Breast epithelium (tissue), 4 donors: ENCODE measurements at places on chromosomes 13 and 19.
A peak's percentile ranks its signal among the peaks of the same experiment; 100 is the strongest.

GRCh38 chr13:65909501-65909900, 1320.6 kb downstream of the PCDH9 start:
- DNase-seq = no peak

GRCh38 chr13:21901336-21901735, 230.5 kb downstream of the FGF9 start:
- no peak for DNase-seq

DNA sequence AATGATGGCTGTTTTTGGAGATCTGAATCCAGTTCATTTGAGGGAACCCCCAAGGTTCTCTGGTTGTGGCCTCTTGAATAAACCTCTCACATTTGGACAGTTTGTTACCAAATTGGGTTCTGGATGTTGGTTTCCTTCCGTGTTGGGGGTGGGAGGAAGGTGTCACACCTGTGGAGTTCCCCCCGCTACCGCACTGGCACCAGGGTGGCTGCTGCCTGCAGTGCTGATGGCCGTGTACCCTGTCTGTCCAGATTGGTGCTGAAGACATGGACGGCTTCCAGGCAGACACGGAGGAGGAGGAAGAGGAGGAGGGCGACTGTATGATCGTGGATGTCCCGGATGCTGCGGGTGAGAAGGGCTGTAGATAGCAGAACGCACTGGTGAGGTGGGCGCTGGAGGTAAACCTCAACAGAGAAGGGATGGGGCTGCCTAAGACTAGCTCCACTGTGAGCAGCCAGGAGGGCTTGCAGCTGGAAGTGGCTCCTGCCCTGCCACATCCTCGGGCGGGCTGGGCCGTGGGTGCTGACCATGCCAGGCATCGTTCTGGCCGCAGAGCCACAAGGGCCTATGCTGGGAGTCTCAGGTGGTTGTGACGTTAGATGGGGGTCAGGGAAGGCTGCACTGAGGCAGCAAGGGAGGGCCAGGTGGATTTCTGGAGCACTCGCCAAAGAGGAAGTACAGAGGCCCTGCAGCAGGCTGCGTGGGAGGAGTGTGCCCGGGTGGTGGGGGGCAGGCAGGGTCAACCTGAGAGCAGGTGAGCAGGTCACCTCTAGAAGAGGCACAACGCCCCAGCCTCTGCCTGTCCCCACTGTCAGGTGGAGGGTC, 15.4 kb downstream of the UBXN6 start:
- DNase-seq = no peak

GRCh38 chr19:7549429-7550148, 14.1 kb downstream of the PNPLA6 start:
- no peak for DNase-seq

DNA sequence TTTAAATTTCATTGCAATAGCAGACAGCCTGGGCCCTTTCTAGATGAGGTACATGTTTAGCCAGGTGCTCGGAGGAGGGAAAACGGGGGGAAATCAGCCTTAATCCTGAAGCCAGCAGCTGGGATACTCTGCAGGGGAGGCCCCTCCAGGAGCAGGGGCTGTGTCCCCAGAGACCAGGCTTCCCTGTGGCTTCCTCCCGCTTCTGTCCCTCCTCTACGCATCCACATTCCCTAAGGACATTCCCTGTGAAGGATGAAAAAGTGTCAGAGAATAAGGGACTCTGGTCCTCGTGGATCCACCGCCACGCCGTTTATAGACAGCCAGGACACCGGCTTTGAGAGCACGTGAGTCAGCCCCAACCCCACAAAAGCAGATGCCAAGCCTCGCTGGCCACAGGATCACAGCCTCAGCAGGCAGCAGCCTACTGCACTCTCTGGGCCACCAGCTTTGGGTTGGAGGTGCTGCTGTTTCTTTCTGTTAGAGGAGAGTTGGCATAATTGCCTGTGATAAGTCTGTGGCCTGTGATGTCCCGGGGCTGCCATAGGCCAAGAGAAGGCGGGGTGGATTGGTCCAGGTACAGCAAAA, 36.7 kb upstream of the RANBP3 start:
- DNase-seq = no peak

DNA sequence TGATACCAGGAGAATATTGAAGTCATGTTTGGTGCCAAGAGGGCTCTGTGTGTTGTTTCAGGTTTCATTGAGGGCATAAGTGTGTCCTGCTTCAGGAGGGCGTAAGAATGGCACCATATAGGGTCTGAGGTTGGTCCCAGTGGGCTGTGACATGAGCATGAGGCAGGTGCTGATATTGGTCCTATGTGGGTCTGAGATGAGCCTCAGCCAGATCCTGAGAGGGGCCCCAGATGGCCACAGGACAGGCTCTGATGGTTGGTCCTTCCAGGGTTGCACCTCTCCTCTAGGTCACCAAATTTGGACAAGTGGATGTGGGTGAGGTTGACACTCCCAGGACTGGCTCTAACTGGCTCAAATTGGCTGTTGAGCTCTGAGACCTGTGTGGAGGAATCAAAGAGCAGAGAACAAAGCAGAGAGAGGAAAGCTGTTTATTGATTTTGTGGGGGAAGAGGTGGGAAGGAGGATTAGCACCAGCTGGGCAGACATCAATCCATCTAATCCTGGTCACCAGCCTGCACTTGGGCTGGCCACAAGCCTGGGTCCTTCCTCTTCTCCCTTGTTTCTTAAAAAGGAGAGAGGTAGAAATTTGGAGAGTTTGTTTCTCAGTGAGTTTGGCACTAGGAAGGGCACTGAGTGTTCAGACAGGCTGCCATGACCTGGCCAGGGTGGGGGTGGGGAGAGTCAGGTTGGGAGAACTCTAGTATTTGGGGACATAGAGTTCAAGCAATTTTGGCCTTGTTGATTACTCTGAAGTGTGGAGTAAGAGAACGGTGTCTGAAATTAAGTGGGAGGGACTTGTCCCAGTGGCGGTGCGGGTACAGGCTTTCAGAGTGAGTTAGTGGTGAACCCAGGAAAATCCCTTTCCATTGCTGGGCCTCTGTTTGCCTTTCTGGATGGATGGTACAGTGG, 38.7 kb downstream of the CYP2B6 start:
- DNase-seq = no peak

DNA sequence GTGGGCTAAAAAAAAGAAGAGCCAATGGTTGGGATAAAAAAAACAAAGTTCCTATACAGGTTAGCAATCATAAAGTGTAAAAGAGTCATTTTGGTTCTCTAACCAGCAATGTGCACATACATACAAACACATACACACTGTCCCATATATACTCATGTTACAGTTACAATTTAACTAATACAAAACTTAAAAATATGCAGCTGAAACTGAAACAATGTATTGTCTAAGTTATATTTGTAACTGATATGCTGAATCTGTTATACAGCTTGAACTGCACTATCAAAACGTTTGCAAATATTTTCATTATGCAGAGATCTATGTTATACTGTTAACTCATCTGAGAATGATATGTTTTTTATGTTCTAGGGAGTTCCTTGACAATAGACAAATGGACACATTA, 173.7 kb downstream of the KLF12 start:
- no peak for DNase-seq

DNA sequence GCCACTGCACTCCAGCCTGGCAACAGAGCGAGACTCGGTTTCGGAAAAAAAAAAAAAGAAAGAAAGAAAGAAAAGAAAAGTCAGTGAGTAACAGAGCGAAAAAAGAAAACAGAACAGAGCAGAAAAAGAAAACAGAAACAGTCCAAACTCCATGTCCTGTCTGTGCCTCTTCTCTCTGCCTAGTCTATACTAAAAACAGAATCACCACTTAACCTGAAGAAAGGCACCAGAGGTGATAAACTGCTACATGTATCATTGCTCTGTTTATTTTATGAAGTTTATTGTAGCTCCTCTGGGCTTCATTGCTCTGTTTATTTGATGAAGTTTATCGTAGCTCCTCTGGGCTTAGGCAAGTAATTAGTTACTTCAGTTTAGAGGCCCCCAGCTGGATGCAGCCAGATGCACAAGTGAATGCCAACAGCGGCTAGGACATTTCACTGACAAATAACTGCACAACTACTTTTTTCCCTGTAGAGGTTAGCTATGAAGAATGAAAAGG, 39.2 kb downstream of the TBC1D4 start:
- no peak for DNase-seq

DNA sequence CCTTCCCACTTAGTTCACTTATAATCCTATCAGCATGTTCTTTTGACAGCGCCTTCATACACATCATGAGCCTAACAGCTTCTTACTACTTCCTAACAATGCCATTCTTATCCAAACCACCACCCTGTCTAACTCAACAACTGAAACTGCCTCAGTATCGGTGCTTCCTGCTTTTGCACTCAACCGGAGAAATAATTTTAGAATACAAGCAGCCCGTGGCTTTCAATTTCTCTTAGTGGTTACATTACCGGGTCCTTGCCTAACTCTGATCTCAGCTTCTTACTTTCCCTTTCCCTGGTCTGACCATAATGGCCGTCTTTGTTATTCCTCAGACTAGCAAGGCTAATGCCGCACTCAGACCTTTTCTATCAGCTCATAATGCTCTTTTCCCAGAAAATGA, 17.0 kb downstream of the ZFP82 start:
- no peak for DNase-seq

DNA sequence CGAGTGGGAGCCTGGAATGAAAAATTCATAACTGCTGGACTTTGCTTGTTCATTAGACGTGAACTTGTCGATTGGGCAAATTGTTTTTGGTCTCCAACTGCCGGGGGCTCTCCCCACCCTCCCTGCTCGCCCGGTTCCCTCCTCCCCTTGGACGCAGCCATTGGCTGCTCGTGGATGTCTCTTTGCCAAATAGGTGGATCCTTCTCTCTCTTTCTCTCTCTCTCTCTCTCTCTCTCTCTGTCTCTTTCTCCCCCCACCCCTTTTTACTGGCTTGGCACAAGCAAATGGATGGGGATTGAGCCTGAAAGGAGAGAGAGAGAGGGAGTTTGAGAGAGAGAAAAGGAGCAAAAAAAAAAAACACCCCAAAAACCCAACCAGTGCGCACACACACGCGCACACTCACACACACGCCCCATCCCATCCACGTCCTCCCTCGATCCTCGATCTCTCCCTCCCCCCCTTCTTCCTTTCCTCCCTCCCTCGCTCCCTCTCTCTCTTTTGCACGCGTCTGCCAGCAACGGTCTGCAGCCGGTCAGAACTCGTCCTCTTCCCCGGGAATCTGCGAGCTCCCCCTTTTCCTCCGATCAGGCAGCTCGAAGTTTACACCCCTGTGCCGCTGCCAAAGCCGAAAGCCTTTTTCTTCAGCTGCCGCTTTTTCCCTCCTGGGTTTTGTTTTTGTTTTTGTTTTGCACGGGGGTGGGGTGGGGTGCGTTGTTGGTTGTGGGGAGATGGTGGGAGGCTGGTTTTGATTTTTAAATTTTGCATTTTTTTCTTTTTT, 27.8 kb downstream of the NFIX start:
- peak; percentile 93 for DNase-seq

DNA sequence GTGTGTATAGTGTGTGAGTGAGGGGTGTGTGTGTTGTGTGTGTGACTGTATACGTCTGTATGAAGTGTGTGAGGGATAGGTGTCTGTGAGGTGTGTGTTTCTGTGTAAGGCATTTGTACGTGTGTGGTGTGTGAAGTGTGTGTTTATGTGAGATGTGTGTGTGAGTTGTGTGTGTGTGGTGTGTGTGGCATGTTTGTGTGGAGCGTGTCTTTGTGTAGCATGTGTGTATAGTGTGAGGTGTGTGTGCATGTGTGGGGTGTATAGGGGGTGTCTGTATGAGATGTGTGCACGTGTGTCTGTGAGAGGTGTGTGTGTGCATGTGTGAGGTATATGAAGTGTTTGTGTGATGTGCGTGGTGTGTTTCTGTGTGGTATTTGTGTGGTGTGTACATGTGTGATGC, 13.2 kb upstream of the TNFRSF19 start:
- no peak for DNase-seq

DNA sequence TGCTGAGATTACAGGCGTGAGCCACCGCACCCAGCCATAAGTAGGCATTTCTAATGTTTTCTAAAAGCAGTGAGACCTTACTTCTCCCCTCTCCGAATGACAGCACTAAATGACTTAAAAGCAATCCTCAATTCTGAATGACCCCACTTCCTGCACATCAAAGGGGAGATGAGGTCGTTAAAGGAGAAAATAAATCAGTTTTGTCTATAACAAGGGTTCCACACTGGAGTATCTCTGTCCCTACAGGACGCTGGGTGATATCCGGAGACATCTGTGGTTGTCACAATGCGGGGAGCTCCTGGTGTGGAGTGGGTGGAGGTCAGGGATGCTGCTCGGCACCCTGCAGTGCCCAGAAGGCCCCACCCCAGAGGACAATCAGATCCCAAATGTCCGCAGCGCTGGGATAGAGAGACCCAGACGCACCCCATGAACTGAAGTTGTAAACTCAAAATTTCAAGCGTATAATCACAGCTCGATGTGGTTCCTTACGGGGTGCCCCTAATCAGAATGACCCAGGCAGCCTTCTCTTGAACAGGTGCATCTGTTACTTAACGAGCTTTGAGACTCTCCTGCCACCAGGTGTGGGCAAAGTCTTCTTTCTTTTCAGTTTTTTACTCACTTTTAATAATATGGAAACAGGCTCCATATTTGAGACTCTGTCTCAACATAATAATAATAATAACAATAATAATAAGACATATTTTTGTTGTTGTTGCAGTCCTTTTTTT, 2.9 kb downstream of the GNG7 start:
- DNase-seq = no peak

DNA sequence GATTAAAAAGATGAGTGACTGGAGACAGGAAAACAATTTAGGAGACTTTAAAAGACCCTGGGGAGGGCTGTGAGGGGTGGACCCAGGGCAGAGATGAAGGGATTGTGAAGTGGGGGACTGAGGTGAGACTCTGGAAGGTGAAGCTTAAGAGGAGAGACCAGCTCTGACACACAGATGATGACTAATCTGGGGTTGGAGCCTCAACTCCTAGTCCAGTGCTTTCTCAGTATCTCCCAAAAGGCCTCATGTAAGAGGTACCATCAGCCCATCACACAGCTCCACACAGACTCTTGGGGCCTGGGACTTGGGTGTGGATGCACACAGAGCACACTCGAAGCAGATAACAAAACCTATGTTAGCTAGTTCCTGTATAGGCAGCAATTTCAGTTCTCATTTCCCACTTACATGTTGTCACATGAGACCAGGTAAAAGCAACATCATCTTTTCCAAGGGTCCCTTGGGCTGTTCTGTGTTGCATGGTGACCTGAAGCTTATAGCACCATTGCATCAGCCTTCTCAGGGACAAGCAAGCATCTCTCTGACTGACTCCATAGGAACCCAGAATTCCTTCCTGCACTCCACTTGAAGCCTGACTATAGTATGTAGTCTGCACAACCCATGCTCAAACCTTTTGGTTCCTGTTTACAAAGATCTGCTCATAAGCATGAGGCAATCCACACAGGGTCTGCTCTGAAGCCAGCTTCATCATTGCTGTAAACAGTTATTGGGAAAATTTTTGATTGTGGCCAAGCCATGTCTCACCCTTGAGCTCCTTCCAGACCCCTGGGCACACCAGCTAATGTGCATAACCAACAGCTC, 88.6 kb upstream of the MYCBP2 start:
- no peak for DNase-seq

- DNase-seq = no peak
Measured at GRCh38 chr19:35039881-35040825, 1.4 kb upstream of the HPN start.

GRCh38 chr19:1216756-1217155, 11.2 kb downstream of the STK11 start:
- no peak for DNase-seq

GRCh38 chr13:58324161-58324560, 692.6 kb downstream of the PCDH17 start:
- no peak for DNase-seq
